GM18507 (cell line): ENCODE measurements at places on chromosomes 2 and 18.

- no peak for DNase-seq
Observed at GRCh38 chr2:102848366-102848839, 86.6 kb downstream of the TMEM182 start.

DNA sequence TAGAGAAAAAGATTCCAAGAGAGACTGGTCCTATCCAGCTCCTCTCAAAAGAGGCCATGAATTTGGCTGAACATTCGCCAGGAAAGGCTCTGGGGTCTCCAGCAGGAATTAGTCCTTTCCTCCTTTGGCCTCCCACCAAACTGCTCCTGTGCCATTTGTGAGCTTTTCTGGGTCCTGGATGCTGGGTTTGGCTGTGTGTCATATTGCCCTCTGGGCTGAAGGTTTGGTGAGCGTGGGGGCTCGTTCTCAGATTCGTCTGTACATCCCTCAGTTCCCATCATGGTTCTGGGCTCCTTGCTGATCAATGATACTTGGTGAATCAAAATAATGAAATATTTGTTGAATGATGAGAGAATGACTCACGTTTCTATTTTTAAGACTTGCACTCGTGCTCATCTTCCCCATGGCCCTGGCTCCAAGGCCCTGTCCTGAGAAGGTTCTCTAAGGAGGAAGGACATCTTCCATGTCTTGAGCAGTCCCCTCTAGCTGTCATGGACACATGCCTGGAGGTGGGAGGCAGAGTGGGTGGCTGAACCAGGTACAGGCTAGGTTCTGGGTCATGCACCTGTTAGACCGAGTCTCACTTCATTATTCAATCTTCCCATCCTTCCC is 47.8 kb upstream of the RHOB start:
- no peak for DNase-seq

GRCh38 chr2:84906108-84906899 is 848 bp downstream of the TMSB10 start:
- DNase-seq = no peak

DNA sequence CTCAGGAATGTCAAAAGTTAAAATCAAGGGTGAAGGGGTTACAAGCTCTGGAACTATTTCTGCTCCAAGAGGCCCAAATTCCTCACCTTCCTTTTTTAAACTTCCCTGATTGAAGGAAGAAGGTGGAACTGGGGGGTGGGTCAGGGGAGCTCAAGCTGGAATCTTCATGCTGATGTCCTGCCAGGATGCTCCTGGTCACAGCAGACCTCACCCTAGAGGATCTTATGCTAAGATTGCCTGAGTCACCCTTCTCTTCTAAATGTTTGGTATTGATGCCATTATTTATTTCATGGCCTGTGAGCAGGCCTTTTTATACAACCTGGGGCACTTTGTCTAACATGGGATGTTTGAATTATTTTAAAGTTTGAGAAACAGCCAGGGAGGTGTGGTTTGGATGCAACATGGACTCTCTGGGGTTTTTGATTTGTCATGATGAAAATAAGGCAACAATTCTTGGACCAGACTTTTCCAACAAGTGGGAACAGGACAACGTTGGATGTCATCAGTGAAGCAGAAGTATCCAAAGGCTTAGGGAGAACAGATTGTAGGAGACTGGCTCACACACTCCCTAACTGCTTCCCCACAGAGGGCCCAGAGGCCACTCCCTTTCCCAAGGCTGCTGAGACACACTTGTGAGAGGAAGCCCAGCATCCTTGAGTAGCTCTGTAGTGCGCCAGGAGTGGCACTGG is 420.2 kb upstream of the MEX3C start:
- no peak for DNase-seq

DNA sequence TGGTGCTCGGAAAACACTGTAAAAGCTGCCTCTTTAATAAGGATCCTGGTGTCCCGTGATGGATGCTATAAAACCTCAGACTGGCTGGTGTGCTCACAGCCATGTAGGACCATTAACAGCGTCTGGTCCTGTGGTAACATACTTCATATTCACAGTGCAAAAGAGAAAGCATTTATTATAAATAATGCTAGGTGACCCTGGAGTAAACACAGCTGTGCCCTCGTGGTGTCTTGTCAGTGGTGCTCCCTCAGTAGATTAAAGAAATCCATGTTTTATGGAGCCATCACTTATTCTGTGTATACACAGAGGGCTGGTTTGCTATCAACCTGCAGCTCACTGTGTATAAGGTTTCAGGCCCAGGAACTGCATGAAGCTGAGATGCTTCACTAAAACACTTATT is 106.9 kb downstream of the CDK15 start:
- DNase-seq = no peak

DNA sequence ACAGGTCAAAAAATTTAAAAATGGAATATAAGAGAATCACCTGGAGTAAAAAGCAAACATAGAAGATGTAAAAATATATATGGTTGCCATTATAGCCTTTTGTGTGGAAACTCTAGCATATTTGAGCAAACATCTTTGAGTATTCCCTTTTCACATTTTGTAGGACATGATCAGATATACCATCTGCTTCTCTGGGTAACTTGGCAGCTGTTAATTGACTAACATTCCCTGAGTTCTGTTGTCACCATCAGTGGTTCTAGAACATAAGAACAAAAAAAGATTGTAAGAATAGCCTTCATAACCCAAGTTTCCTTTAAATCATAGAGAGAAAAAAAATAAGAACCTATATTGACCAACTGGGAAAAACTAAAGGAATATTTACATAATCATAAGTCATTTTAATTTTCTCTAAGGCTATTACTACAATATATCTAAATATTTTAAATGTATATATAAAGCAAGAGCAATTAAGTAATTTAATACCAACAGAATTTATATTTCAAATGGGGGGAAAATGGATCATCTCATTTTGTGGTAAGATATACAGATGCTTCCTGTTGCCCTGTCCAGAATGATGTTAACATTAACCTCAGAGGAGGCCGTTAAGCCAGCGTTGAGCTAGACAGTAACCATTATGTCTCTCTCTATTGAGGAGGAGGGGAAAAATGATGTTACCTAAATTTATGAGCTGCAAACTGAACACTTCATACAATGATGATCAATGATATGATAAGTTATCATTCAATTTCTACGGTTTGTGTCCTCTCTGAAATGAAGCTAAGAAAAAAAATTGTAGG is 9.8 kb upstream of the INO80D start:
- no peak for DNase-seq

- DNase-seq = no peak
Observed at GRCh38 chr18:11114653-11115052, 34.7 kb downstream of the PIEZO2 start.

DNA sequence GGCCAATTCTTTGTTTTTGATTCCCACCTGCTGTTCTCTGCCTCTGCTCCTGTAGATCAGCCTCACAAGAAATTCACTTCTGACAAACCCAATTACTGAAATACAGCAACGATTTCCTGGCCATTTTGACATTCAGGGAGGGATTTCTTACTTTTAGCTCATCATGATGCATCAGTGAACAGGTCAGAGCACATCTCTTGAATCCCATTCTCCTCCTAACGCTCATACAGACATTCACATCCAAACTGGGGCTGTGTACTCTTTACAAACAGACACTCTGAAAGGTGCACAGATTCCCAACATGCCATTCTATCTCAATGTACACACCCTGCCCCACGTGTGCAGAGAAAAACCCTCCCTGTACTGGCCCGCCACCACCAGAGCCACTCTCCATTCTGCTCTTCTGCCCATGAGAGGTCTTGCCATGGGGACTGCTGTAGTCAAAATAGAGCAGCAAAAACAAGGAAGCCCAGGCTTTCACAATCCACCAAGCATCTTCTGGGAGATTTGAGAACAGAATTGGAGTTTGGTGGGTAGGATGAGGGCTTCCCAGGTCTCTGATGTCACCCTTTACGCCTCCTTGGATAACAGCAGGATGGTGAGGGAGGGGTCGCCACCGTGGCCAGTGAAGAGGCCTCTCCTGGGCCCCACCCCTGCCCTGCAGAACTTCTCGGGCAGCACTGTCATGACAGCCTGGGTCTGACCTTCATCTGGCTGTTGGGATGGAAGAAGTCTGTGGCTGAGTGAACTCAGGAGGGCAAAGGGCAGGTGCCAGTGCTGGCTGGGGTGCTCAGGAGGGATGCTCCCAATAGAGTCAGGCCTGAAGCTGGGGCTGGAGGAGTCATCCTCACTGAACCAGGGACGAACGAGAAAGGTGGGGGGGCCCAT is 41.9 kb upstream of the ZFP36L2 start:
- DNase-seq = no peak

DNA sequence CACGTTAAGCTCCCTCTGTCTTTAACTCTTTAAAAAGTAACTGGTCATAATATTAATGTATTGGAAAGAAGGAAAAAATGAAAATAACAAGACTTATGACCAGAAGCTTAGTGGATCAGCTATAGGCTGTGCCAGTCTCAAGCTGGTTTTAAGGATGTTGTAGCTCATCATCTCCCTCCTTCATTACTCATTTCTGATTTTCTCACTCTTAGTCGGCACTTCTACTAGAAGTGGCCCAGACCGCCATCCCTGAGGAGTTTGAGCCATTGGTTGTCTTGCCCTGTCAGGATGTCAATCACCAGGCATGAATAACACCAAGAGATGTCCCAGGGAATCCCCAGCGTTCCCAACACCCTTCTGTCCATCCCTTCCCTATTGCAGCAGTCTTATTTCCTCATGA is 151.5 kb downstream of the ASXL3 start:
- DNase-seq = no peak

GRCh38 chr2:55421326-55421725 is 1.7 kb upstream of the CCDC88A start:
- DNase-seq = no peak
